ENCODE measurements at places on chromosomes 2 and 18.

DNA sequence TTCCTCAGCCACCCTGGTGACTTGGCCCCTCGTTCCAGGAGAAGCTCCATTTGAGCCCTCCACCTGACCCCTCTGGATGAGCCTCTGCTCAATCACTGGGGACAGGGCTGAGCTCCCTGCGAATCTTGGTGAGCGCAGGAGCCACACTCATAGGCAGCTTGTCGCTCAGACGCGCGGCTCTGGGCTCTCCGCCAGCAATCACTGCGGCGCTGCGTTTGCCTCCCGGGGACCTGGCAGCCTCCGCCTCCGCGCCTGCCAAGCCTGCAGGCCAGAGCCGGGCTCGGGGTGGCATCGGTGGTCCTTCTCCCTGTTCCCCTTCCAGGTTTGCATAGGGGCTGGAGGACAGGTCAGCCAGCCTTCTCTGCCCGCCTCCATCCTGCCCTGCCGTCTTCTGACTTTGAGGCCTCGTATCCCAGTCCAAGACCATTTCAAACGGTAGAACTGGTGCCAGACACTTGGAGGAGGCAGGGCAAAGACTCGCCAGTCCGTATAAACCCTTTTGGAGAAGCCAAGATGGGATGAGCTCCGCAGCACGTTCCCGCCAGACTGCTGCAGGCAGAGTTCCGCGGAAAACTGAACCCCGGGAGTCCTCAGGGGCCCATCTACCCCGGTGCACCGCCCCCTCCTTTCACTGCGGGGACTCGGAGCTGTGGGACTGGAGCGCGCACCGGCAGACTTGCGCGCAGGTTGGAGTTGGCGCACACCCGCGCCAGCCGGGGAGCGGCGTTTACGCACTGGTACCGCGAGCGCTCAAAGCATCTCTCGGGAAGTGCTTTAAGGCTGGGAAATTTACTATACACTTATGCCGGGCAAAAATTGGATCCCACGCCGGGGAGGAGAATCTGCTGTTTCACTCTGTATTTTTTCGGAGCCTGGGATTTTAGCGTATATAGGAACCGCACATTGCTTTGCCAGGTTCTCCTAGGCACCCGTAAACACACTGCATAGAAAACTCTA lies 1.1 kb upstream of the TACR1 start:
- no peak for DNase-seq

GRCh38 chr2:118762290-118762689 lies 85.2 kb downstream of the EN1 start:
- no peak for DNase-seq

DNA sequence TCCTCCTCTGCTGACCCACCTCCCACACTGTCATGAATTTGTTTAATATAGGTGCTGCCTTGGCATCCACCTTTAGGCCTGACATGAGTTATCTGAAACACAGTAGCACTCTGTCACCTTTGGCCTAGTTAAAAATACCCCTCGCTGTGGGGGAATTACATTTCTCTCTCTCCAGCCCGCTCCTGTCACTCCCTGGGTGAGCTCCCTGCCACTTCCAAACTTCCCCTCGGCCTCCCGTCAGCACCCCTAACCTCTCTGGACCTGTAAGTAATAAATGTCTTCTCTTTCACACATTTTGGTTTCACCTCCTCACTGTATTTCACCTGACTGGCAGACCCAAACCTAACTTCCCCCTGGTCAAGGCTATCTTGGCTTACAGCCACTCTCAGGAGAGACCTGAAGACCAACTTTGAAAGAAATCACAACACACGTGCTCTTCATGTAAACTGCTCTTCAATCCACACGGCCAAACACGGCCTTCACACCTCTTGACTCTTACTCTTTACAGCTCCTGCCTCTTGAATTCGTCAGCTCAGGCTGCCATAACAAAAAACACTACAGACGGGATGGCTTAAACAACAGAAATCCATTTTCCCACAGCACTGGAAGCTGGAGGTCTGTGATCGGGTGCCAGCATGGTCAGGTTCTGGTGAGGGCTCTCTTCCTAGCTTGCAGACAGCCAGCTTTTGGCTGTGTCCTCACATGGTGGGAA lies 28.3 kb downstream of the REEP1 start:
- DNase-seq, result no peak

DNA sequence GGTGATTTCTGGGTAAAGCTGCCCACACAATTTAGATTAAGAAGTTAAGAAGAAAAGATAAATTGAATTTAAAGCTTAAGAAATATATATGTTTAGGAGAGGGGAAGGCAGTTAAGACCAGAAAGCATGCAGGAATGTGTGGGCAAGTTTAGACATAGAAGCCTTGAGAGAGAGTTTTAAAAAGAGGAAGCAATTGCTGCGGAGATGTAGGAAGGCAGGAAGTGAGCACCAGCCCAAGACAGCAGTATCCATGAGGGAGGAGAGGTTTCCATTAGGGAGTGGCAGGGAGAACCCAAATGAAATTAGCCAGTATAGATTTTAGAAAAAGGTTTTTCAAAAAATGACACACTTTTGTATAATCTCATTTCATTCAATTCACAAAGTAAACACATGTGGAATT lies 24.3 kb downstream of the DSC2 start:
- DNase-seq, result no peak

GRCh38 chr2:207683879-207684627 lies 27.4 kb upstream of the CCNYL1 start:
- DNase-seq, result no peak

GRCh38 chr2:164948540-164948939 lies 6.8 kb downstream of the SLC38A11 start:
- DNase-seq, result no peak

GRCh38 chr18:47215554-47216138 lies 35.8 kb downstream of the SKOR2 start:
- no peak for DNase-seq

- no peak for DNase-seq
Measured at GRCh38 chr2:221263573-221263972, 308.5 kb downstream of the EPHA4 start.

GRCh38 chr18:35268821-35269220 lies 21.2 kb downstream of the ZSCAN30 start:
- no peak for DNase-seq

DNA sequence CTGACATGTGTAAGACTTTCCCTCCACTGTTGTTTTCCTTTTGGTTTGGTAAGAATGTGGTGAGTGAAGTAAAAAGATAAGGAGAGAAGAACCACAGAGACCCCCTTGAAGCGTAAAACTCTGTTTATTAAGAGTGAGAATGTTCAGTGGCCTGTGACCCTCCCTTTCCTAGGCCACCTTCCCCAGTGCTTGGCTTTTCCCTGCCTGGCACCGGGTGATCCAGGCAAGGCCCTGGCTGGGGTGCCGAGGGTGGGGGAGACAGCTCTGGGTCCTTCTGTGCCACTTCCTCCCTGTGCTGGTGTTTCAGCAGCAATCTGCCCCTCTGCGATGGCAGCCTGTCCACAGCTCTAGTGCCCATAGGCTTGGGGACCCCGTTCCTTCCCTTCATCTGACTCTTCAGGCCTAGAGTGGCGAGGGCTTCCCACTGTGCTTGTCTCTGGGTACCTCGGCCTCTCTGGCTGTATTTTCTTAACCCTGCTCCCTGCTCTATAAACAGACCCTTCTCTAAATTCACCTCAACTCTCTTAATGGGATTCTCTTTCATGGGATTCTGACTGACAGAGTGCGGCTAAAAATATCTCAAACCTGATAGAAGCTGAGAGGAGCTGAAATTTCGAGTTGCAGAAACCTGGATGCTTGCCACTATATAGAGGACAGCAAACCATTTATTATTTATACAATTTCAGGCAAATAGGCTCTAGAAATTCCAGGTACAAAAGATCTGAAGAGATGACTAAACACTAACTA lies 461.0 kb downstream of the DLGAP1 start:
- no peak for DNase-seq

GRCh38 chr2:21326152-21326551 lies 202.4 kb downstream of the TDRD15 start:
- DNase-seq, result no peak

- DNase-seq, result no peak
Measured at GRCh38 chr18:48634491-48634890, 95.7 kb downstream of the CTIF start.

DNA sequence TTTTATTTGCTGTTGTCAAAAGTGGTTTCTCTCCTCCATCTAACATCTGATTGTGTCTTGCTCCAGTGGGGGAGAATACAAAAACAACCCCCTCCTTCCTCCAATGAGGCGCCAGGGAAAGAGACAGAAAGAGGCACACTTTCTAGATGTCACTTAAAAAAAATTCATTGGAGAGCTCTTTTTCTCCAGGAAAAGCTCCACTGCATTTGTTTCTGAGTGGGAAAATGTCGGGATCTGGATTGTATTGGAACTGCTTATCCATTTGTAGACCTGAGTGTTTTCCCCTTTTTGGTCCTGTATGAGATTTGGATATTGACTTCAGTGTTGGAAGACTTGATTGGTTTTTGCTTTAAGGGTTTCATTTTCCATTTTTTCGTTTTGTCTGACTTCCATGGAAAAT lies 995 bp downstream of the MBD5 start:
- DNase-seq, result no peak

- DNase-seq, result no peak
Measured at GRCh38 chr2:128591861-128592822, 273.5 kb upstream of the HS6ST1 start.

- no peak for DNase-seq
Measured at GRCh38 chr2:138028538-138028937, 64.3 kb downstream of the HNMT start.

GRCh38 chr2:143968860-143969259 lies 551.1 kb downstream of the ZEB2 start:
- no peak for DNase-seq

- DNase-seq, result no peak
Measured at GRCh38 chr18:61948281-61948741, 55.5 kb upstream of the RNF152 start.

- no peak for DNase-seq
Measured at GRCh38 chr2:40448476-40449079, 3.3 kb downstream of the SLC8A1 start.

DNA sequence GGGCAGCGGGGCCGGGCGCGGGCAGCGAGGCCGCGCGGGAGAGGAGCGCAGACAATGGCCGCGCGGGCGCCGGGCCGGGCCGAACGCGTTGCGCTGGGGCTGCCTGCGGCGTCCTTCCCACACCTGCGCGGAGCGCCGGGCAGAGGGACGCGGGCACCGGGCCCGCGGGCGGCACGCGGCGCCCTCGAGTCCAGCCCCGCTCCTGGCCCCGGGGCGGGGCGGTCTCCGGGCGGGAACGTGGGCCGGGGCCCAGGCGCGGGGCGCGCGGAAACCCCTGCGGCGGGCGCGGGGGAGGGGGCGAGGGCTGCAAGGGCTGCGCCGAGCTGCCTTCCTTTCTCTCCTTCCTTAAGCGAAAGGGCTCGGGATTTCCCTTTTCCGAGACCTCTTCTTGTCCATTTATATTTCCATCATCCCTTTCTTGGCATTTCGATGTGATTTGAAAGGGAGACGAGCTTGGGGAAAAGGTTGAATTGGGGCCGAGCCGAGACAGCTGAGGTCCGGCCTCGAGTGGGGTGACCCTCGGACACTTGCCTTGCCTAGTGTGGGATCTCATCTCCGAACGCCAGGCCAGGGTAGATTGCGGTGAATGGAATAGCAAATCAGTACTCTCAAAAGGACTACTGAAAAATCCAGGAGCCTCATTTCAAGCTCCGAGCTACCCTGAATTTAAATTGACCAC lies 676 bp downstream of the KLHL23 start:
- no peak for DNase-seq

GRCh38 chr2:145813481-145813880 lies 1293.6 kb upstream of the ZEB2 start:
- no peak for DNase-seq

- no peak for DNase-seq
Measured at GRCh38 chr2:203533676-203534591, 1.2 kb downstream of the RAPH1 start.

GRCh38 chr18:23990474-23991410 lies 23.8 kb upstream of the TTC39C start:
- no peak for DNase-seq

DNA sequence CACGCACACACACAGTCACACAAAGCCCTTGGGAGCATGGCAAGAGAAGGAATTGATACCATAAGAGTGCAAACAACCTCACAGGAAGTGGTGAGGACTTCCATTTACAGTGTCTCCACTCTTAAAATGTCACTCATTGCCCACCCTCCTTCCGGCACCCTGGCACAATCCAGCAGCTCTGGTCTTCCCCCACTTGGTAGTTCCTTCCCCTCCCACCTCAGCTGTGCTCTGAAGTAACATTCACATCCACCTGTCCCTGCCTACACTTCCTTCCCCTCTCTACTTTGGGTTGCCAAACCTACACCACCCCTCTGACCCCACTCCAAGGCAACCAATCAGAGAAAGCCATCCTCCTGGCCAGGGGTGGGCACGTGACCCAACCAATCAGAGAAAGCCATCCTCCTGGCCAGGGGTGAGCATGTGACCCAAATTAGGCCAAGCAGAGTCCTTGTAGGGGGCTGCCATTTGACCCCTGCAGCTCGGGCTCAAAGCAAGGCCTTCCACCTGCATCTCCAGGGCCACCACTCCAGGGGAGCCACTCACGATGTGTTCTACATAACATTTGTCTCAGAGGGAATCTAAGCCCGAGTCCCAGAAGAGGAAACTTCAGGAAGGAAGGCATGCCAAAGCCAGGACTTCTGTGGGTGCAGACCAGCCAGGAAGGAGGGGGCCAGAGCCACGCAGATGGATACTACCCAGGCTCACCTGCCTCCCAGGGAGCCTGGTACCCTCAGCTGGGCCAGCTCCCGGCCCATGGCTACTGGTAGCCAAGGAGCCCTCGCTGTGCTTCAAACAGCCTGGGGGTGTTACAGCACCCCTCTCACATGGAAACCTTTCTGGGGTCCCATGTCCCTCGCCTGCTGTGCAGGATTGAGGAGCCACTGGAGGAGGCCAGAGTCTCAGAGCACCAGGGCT lies 21.2 kb downstream of the CYP26B1 start:
- DNase-seq, result no peak

DNA sequence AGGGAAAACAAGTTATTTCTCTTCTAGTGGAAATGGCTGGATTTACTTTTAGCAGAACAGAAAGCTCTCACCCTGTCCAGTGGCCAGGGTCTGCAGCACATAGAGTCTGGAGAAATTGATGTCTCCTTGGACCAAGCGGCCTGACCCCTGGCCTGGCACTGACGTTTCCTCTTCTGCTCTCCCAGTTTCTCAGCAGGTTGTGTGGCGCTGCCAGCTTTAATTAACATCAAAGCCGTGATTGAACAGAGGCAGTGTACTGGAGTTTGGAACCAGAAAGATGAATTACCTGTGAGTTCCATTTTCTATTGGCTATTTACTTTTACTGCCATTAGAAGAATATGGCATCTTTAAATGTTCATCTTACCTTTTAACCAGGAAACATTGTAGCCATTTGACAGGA lies 20.9 kb downstream of the CD8A start:
- no peak for DNase-seq

DNA sequence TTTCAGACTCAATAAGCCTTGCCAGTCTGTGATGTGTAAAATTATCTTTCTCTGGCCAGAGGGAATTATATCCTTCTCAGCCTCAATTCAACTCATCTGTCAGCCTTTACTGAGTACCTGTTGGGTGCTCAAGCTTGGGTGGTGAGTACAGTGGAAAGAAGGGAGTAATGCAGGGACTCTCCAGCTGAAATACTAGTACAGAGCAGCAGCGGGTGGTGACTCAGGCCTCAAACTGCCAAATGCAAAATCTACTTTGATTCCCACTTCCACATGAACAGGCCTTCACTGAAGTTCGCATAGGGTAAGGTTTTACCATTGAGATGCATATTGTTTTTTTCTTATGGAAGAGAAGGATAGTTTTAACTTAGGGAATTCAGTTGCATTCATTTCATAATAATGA lies 326.8 kb downstream of the LRRTM1 start:
- no peak for DNase-seq

GRCh38 chr2:233942731-233943130 lies 25.6 kb downstream of the TRPM8 start:
- DNase-seq, result no peak

All from stimulated activated CD8-positive, alpha-beta memory T cell treated with anti-CD3 and anti-CD28 coated beads, Interleukin-2, amount 100 ng/mL, for 48 hours (primary cell).